ENCODE measurements at places on chromosomes 2 and 18. TPM values are rescaled to one million over a fixed set of nuclear protein-coding genes. Genes with fewer than 3 reads are reported as not detected.

MEP1B gene
- not detected for total RNA-seq

LYG2 gene
- not detected for total RNA-seq

PDE11A gene
- 2.2 TPM for total RNA-seq

ZNF514 gene
- total RNA-seq, result 33.3 TPM

ACADL gene
- 9.0 TPM for total RNA-seq

MOGAT1 gene
- not detected for total RNA-seq

CIB4 gene
- not detected for total RNA-seq

DYNAP gene
- total RNA-seq, result not detected

CNDP1 gene
- total RNA-seq, result 0.31 TPM

CERKL gene
- 0.29 TPM for total RNA-seq

MFSD2B gene
- total RNA-seq, result 1.8 TPM

KIAA1328 gene
- total RNA-seq, result 19.0 TPM

TTC39C gene
- total RNA-seq, result 33.2 TPM

CAVIN2 gene
- total RNA-seq, result 52.4 TPM

RPL31 gene
- total RNA-seq, result 1,638 TPM

DSC2 gene
- 5.1 TPM for total RNA-seq

BCL2 gene
- 13.3 TPM for total RNA-seq

HNRNPLL gene
- total RNA-seq, result 55.2 TPM

REG3G gene
- not detected for total RNA-seq

RBM44 gene
- total RNA-seq, result 1.5 TPM

UGT1A4 gene
- total RNA-seq, result 23.2 TPM

AQP12A gene
- not detected for total RNA-seq

DNAH7 gene
- 5.5 TPM for total RNA-seq

GRB14 gene
- total RNA-seq, result 6.7 TPM

TMEM17 gene
- 2.0 TPM for total RNA-seq

DBI gene
- 99.6 TPM for total RNA-seq

PSD4 gene
- total RNA-seq, result 55.1 TPM

RGPD4 gene
- 0.08 TPM for total RNA-seq

MC2R gene
- total RNA-seq, result 0.60 TPM

Measured in ureter (tissue), 1 donor.